DMS153 (cell line): ENCODE measurements at places on chromosomes 3 and 15.

GRCh38 chr15:63301088-63301487 is 23.7 kb downstream of the APH1B start:
- DNase-seq = no peak

- DNase-seq = peak; percentile 17
Measured at GRCh38 chr3:37855363-37855970, 6.2 kb upstream of the CTDSPL start.

GRCh38 chr3:48012659-48013058 is 3.6 kb downstream of the MAP4 start:
- no peak for DNase-seq

DNA sequence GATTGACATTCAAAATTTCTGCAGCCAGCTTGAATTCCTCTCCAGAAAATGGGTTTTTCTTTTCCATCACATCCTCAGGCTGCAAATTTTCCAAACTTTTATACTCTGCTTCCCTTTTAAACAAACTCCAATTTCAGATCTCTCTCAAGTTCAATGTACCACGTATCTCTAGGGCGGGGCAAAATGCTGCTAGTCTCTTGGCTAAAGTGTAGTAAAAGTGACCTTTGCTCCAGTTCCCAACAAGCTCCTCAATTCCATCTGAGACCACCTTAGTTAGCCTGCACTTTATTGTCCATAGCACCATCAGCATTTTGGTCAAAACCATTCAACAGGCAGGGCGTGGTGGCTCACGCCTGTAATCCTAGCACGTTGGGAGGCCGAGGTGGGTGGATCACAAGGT is 46.7 kb downstream of the NIPA2 start:
- DNase-seq = no peak

DNA sequence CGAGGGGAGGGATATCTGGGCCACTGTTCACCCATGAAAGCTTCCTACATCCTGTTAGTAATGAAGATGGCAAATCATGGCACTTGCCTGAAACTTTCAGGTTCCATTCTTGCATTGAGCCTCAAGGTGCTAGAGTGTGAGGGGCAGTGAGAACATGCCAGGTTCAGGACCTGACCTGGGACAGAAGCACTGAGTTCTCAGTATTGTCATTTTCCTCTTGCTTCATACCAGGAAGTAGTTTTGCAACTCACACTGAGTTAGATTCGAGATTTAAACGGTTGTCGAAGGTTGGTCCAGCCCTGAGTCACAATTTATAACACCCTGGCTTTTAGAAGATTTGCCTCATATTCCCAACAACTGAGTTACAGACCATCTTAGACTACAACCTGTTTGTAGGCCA is 11.8 kb upstream of the MEIS2 start:
- DNase-seq = no peak

DNA sequence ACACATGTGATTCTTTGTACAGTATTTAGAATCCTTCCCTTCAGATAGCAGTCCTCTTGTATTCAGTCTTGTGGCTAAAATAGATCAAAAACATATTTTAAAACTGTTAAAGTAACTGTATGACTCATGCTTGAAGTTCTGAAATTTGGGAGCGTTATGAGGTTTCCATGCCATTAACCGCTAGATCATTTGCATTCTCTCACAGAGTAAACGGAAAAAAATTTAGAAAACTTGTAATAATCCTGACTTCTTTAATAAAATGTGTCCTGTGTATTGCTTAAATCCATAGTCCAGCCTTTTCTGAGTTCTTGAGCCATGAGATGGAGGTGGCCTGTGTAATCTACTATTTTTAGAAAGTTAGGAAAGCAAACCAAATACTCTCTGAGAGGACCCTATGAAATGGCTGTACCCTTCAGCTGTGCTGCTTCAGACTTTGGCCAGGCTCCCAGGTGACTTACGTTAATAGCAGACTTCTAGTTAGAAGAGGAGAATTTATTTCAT is 33.8 kb downstream of the MBNL1 start:
- DNase-seq = no peak

- no peak for DNase-seq
Measured at GRCh38 chr3:146200461-146201220, 39.7 kb upstream of the PLOD2 start.

- DNase-seq = no peak
Measured at GRCh38 chr3:102936511-102937045, 501.8 kb downstream of the ZPLD1 start.

- DNase-seq = no peak
Measured at GRCh38 chr3:46549408-46549904, 16.6 kb downstream of the LRRC2 start.

- DNase-seq = no peak
Measured at GRCh38 chr3:188749010-188749617, 422.7 kb upstream of the TPRG1 start.
